D721Med (cell line): ENCODE measurements at places on chromosomes 6 and 20.

- DNase-seq, result no peak
These were observed 213.8 kb downstream of the IBTK start for GRCh38 chr6:82033631-82034211.

GRCh38 chr6:27755768-27756167, 156.4 kb downstream of the OR2B2 start:
- no peak for DNase-seq

GRCh38 chr20:15287329-15287728, 949.9 kb upstream of the FLRT3 start:
- DNase-seq, result no peak

DNA sequence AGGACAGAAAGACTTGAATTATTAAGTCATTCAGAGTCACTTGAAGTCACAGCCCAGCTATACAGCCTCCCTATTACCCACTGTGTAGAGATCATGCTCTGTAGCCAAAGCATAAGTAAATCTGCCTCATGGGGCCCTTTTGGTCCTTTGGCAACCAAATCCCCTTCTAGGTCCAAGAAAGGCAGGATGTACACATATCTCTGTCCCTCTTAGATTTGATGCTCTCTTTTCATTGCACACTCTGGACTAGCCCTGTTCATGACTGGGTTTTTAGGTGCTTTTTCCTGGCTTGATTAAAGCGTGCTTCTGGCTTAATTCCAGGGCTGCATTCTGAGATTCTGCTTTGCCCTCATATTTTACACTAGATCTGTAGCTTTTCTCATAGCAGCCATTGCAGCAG, 296.8 kb downstream of the TENT5A start:
- no peak for DNase-seq

- no peak for DNase-seq
These were observed 151.0 kb upstream of the RPS6KA2 start for GRCh38 chr6:166778046-166778445.

DNA sequence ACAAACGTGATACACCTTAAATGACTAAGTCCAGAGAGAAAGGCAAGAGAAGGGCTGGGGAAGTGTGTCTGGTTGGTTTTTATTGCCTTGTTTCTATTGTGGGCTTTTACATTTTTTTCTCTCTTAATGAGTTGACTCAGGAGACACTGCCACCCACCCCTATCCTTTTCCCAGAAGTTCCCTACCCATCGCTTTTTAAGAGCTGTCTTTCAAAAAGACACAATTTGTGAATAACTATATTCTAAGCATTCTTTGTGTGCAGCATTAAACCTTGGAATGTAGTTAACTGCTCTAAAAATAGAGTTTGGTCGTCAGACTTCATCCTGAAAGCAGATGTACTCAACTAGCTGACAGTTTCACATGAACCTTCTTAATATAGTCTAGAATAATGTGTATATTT, 174.9 kb downstream of the ISM1 start:
- no peak for DNase-seq

- DNase-seq, result no peak
These were observed 26.0 kb upstream of the RSPO3 start for GRCh38 chr6:127092466-127092865.

DNA sequence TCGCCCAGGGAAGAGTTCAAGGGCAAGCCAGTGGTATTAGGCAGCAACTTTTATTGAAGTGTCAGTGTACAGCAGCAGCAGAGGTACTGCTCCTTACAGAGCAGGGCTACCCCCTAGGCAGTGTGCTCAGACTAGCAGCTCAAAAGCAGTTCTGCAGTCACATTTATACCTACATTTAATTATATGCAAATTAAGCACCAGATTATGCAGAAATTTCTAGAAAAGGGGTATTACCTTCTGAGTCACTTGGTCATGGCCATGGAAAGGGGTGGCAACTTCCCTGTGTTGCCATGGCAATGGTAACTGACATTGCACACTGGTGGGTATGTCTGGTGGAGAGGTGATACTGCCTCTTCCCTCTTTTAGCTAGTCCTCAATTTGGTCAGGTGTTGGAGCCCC, 2.1 kb upstream of the ZKSCAN4 start:
- no peak for DNase-seq

DNA sequence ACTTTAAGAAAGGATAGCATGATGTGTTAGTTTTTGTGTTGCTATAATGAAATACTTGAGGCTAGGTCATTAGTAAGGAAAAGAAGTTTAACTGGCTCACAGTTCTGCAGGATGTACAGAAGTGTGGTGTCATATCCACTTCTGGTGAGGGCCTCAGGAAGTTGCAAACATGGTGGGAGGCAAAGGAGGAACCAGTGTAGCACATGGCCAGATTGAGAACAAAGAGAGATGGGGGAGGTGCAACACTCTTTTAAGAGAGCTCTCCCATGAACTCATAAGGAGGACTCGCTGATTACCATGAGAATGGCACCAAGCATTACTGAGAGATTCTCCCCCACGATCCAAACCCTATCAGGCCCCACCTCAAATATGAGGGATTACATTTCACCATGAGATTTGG, 265.4 kb downstream of the RIMS1 start:
- DNase-seq, result no peak

- no peak for DNase-seq
These were observed 161.3 kb upstream of the RREB1 start for GRCh38 chr6:6946206-6947155.

DNA sequence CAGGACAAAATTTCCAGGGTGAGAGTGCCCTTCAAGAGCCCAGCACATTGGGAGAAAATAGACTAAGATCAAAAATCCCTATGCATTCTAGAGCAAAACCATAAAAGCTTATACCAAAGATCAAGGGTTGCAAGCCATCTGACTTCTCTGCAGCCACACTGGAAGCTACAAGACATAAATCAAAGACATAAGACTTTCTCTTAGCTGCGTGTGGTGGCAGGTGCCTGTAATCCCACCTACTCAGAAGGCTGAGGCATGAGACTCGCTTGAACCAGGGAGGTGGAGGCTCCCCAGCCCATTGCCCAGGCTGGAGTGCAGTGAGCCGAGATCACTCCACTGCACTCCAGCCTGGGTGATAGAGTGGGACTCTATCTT, 91.9 kb upstream of the NXT1 start:
- no peak for DNase-seq

DNA sequence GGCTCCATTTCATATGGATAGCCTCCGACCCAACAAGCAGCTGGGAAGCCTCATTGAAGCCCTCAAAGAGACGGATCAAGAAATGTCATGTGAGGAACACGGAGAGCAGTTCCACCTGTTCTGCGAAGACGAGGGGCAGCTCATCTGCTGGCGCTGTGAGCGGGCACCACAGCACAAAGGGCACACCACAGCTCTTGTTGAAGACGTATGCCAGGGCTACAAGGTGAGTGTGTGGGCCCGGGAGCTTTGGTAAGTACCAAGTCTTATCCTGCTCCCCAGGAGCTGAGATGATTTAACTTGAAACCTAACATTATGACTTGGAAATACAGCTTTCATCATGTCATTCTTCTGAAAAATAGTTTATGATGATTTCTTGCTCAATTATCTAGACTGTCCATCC, 4.1 kb downstream of the TRIM38 start:
- no peak for DNase-seq

GRCh38 chr20:23325107-23325506, 25.5 kb upstream of the NXT1 start:
- no peak for DNase-seq

- DNase-seq, result no peak
These were observed 14.3 kb upstream of the FOXP4 start for GRCh38 chr6:41531591-41532582.

- DNase-seq, result no peak
These were observed 59.1 kb downstream of the FOXA2 start for GRCh38 chr20:22525069-22525820.

- DNase-seq, result no peak
These were observed 17.8 kb upstream of the HSF2 start for GRCh38 chr6:122381494-122382265.

DNA sequence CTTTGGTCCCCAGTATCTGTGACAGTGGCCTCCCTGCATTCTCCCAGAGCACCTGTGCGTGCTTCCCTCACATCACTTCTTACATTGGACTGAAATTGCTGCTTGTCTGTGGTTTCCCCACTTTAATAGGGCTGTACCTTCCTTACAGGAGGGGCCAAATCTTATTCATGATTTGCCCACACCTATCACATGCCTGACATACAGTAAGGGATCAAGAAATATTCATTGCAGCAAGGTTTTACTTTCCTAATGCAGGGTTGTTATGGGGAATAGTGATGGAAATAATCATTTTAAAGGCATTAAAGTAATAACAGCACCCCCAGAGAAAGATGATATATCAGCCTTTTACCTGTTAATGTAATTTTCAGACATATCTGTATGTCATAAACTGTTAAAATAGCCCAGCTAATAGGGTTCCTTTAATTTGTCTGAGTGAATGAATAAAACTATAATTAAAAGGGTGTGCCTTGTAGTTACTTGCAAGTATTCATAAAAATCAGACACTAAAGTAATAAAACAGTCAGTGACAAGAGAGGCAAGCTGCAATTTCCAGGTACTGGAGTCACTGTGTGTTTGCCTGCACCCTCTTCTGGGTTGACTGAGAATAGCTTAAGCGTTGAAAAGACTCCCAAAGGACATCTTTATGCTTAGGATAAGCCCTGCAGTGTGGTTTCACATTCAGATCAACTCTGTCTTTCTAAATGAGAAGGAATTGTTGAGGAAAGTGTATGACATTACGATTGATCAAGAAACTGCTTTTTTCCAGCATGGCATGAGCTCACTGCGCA, 182.7 kb downstream of the PHACTR1 start:
- no peak for DNase-seq

- DNase-seq, result no peak
These were observed 43.1 kb upstream of the SCML4 start for GRCh38 chr6:107867302-107867615.

- no peak for DNase-seq
These were observed 43.0 kb upstream of the KCNK16 start for GRCh38 chr6:39365281-39366074.

DNA sequence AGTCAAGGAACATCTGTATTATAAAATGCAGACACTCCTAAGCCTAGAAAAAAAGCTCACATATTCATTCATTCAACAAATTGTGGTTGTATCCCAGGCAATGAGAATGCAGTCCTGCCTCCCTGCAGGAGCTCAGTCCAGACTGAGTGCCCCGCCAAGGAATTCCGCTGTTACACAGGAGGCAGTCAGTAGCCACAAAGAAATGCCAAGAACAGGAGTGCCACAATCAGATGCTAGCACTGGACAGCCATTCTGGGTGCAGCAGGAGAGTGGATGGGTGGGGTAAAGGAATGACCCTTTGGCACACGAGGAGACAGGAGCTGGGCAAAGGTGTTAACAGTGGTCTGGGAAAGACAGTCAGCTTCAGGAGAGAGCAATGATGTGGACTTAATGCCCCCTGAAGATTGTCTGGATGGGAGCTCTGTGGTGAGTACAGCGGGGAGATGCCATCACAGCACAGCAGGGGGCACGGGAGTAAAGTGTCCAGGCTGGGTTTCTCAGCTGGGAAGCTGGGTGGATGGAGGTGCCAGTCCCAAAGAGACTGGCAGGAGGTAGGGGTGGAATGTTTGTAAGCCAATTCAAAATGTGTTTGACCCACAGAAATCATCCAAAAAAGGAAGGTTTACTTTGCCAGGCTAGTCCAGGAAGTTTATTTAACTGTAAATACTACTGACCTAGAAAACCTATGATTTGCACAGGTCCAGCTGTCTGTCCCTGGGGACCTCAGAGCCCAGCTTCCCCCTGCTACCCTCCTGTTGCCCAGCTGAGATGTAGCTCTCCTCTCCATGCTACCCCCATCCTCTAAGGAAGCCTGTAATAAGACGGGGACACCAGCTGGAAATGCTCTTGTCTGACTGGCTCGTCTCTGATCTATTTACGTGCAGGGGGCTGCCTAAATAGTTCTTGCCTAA, 84.1 kb downstream of the SLC23A2 start:
- no peak for DNase-seq

GRCh38 chr20:46523696-46524328, 10.5 kb upstream of the ZNF334 start:
- DNase-seq, result no peak

GRCh38 chr20:18272451-18272850, 15.9 kb upstream of the ZNF133 start:
- DNase-seq, result no peak

DNA sequence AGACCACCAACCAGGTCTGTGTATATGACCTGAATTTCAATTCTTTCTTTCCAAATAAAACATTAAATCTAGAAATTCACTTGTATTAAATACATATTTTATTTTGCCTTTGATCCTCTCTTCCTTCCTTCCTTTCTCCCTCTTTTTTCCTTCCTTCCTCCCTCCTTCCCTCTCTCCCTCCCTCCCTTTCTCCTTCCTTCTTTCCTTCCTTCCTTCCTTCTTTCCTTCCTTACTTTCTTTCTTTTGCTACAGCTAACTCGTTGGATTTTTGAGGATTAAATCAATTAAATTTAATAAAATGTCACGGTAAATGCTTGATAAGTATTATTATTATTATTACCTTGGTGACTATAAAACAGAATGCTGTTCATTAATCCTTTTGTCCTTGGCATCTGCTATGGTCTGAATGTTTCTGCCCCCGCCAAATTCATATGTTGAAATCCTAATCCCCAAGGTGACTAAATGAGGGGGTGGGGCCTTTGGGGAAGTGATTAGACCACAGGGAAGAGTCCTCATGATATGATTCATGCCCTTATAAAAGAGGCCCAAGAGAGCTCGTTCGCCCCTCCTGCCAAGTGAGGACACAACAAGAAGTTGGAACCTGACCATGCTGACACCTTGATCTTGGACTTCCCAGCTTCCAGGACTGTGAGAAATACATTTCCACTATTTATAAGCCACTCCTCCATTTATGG, 67.6 kb upstream of the BTBD3 start:
- no peak for DNase-seq

DNA sequence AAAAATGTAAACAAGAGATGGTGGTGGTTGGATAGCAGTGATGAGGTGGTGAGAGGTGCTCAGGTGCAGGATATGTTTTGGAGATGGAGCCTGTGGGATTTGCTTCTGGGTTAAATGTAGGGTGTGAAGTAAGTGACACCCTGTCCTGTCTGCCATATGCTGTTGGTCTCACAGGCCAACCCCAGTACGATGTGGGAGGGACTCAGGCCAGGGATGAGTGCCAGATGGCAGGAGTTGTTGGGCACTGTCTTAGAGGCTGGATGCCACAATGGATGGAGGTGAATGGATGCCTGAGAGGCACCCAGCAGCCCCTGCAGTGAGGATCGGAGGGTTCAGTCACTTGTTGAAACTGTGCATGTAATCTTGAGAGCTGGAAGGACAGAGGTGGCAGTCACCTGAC, 259.3 kb downstream of the NRN1 start:
- DNase-seq, result no peak

GRCh38 chr20:23050076-23050838, 785 bp upstream of the THBD start:
- no peak for DNase-seq

GRCh38 chr20:4593149-4593525, 128.6 kb upstream of the PRND start:
- no peak for DNase-seq

- no peak for DNase-seq
These were observed 93.4 kb downstream of the ANKS1A start for GRCh38 chr6:34982424-34982852.

- DNase-seq, result no peak
These were observed 10.2 kb downstream of the SMPDL3A start for GRCh38 chr6:122799140-122799745.
